ENCODE measurements at places on chromosomes 5 and 9.

DNA sequence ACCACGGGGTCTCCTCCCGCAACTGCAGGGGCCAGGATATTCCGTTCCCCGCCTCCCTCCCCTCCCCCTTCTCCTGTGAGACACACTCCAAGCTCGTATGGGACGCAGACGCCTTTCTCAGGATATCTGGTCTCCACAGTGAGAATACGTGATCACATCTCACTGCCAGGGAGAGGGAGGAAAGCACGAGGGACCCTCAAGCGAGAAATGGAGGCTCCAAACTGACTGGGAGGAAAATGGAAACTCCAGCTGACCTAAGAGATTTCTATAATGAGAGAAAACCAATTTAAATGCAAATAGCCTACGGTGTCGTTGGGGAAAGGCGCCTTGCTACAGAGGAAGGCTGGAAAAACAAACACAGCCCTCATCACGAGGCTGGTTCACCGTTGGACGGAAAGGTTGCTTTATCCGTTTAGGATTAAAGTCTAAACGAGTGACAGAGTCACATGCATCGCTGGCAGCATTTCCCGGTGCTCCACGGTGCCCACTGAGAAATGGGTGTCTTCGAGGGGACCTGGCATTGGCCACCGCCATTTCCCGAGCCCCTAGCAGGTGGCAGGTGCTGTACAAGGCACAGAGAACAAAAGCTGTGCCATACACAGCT, 116.9 kb upstream of the CPEB4 start:
- DNase-seq: no peak

DNA sequence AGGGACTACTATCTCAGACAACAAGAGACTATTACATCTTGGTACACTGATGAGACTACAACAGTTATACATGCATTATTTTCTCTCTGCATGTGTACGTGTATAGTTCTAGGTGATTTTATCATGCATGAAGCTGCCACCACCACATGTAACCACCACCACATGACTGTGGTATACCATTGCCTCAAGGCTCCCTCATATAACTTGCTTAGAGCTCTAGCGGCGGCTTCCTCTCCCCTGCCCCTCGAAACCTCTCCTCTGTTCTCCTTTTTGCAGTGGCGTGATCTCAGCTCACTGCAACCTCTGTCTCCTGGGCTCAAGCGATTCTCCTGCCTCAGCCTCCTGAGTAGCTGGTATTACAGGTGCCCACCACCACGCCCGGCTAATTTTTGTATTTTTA, 162.3 kb downstream of the AOPEP start:
- no peak for DNase-seq

DNA sequence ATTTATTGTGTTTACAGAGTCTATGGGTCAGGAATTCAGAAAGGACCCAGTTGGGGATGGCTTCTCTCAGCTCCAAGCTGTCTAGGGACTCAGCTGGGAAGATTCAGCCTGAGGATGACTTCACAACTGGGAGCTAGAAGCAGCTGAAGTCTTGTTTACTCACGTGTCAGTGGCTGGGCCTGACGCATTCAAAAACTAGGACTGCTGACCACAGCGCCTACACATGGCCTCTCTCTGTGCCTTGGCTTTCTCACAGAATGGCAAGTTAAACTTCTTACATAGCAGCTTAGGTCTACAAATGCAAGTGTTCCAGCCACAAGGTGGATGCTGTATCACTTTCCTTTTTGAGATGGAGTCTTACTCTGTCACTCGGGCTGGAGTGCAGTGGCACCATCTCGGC, 16.3 kb upstream of the PPP2CA start:
- DNase-seq: no peak

DNA sequence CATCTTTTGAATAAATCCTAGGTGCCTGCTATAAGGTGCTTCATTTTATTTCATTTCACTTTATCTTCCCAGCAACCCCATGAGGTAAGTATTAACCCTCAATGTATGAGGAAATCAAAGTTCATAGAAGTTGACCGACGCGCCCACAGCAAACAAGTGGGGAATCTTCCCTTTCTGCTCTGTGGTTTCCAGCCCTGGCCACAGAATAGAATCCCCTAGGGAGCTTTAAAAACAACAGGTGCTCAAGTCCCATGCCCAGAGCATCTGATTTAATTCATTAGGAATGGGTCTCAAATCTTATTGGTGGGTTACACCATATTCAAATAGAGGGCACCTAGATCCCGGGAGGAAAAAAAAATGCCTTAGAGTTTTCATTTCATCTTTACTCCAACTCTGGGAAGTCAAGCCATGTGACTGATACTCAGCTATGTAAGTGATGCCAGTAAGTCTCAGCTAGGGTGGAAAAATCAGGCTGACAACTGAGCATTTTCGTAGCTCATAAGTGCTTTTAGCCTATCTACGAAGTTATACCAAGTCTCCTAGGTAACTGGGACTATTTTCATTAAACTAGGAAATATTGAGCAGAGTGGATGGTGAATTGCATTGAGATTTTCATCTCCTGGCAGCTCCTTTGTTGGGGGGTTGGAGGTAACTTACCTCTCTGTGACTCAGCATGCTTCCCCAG, 353.4 kb upstream of the SLC30A5 start:
- no peak for DNase-seq

DNA sequence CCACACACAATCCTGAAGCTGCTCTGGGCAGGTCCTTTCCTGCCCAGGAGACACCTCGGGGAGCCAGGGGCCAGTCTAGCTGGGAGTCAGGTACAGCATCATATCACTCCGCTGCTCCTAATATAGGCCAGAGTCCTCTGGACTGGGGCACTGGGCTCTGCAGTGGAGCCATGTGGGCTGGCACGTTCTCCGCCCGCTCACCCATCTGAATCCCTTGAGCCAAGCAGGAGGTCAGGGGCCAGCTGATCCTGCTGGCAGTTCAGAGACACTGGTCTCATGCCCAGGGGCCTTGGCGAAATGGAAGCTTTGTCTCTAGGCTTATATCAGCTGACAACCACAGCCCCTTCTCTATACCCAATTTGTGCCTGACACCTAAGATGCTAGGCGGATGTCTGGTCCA, 9.3 kb upstream of the CORO2A start:
- no peak for DNase-seq

- no peak for DNase-seq
Observed at GRCh38 chr5:117337064-117337749, 762.6 kb upstream of the SEMA6A start.

GRCh38 chr5:80921026-80921425, 39.1 kb upstream of the RASGRF2 start:
- DNase-seq: no peak

- no peak for DNase-seq
Observed at GRCh38 chr5:143582869-143583268, 179.4 kb upstream of the NR3C1 start.

GRCh38 chr5:148585988-148586387, 68.3 kb downstream of the HTR4 start:
- no peak for DNase-seq

Data from NCI-H1417 (cell line).